AG08396 (cell line): ENCODE measurements at places on chromosomes 4 and X.
A peak's percentile ranks its signal among the peaks of the same experiment; 100 is the strongest.

DNA sequence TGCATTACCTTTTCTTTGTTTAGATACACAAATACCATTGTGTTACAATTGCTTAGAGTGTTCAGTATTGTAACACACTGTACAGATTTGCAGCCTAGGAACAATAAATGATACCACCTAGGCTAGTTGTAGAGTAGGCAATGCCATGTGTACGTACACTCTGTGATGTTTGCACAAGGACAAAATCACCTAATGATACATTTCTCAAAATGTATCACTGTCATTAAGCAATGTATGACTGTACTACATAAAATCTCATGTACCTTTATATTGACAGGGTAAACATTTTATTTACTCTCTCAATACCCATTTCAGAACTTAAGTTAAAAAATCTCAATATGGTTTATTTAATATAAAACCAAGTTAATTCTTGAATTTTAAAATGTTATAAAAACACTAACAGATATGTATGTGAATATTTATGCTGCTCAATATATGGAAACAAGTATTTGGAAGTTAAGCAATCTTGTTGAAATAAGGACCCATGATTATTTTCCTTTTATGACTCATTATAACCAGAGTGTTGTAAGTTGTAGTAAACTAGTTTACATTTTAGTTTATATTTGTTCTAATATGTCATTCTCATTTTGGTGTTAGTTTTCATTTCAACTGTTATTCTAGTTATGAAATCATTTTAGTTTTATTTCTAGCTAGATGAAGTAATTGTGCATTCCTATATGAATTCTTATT, 409.2 kb downstream of the TLL1 start:
- DNase-seq, result no peak

DNA sequence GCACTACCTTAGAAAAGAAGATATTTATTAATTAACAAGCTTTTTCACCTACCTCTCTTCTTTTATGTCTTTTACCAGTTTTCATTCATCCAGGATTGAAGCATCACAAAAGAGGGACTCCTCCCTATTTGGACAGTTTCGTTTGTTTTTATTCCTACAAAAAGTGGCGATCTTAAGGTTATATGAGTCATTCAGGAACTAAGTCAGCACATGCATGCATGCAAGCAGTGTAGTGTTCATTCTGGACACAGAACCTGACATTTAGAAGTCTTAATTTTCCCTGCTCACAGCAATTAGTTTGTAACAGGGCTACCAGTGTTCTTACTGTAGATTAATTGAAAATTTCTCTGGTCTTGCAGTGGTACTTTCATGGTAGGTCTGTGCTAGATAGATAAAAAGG, 47.9 kb upstream of the QRFPR start:
- DNase-seq, result no peak

- no peak for DNase-seq
Measured at GRCh38 chr4:87014284-87014782, 79.5 kb downstream of the AFF1 start.

DNA sequence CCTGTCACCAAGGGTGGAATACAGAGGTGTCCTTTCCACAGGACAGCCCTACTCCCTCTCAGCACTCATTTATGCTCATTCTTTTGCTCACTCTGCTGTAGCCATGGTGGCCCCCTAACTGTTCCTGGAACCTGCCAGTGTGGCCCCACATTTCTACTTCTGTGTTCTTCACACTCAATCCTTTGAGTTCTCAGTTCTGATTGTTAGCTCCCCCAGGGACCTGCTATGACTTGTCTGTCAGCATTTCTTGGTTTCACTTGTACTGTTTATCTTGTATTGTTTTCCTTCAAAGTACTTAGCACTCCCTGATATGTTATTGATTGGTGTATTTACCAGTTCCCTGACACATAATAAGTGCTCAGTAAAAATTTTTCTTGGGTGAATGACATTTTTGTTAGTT, 14.9 kb downstream of the VBP1 start:
- no peak for DNase-seq

DNA sequence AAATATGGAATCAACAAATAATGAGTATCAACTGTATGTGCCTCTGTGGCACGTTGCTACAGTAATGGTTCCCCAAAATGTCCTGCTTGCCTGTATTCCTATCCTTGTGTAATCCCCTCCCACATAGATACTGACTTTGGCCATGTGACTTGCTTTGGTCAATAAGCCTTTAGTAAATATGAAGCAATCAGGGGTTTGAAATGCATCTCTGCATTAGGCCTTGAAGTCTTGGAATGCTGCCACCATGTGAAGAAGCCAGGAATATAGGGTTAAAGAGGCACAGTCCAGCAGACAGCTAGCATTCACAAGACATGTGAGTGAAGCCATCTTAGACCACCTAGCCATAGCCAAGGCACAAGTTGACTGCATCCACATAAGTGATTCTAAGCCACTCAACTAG, 190.9 kb downstream of the GABRB1 start:
- DNase-seq, result no peak

GRCh38 chrX:120768254-120768653, 107.4 kb downstream of the CT47B1 start:
- no peak for DNase-seq

- no peak for DNase-seq
Measured at GRCh38 chr4:74931376-74931775, 1.5 kb upstream of the PARM1 start.

- DNase-seq, result no peak
Measured at GRCh38 chr4:88937081-88937480, 119.9 kb downstream of the FAM13A start.

GRCh38 chr4:140776556-140776955, 20.4 kb upstream of the TBC1D9 start:
- no peak for DNase-seq

DNA sequence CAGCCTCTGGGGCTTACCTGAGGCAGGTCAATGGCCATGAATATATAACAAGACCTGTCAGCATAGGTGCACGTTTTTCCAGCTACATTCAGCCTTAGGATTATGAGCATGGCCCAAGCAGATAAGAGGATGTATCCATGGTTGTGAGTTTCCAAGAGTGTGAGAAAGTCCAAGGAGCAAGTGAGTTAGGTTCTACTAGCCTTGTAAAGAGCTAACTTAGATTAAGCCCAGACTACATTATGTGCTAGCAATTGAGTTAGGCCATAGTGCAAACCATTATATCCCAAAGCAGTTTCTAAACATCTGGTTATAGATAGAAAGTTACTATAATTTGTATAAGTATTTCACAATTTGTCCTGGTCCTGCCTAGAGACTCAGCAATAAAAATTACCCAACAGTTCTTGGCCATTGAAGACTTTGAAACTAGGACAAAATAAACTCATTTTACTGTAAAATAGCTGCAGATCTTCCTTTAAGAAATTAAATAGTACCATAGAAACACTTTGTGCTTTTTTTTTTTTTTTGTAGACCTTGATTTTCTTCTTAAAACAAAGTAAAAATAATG, 312.0 kb downstream of the CAMK2D start:
- no peak for DNase-seq

GRCh38 chrX:122219226-122219625, 964.9 kb upstream of the GRIA3 start:
- DNase-seq, result no peak

DNA sequence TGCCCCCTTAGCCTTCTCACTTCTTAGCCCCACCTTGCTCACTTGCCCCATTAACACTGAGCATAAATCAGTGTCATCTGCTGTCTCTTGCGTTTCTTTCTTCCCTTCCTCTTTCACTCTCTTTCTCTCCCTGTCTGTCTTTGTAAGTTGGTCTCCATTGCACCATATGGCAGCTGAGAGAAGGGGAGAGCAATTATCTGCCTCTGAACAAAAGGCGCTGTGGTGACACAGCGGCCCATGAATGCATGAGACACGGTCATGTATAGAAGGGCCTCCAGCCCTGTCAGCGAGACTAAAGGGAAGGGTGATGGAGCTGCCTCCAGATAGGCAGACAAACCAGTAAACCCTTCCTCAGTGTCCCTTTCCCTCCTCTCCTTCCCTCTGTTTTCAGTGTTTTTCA, 88.8 kb upstream of the PCDH18 start:
- no peak for DNase-seq

DNA sequence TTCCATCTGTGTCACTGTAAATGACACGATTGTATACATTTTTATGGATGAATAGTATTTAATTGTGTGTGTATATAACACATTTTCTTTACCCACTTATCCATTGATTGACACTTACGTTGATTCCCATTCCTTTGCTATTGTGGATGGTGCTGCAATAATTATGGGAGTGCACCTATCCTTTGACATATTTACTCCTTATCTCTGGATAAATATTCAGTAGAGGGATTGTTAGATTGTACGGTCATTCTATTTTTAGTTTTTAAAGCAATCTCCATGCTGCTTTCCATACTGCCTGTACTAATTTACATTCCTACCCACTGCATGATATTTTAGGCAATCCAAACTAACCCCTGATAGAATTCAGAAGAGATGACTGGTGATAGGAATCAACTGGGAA, 980.1 kb downstream of the FSTL5 start:
- no peak for DNase-seq

DNA sequence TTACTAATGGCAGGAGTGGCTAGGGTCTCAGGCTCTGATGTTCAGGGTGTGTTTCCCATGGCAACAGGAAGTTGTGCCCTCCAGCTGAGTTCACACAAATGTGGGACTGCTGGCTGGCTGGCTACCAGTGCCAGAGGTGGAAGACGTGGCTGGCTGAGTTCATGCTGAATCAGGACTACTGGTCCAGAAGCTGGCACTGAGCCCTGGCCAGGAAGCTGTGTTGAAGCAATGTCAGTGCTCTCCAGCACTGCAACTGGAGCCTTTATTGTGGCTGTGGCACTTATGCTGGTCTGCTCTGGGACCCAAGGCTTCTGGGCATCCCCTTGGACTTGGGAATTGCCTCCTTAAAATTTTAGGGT, 42.0 kb upstream of the ZXDA start:
- no peak for DNase-seq

GRCh38 chr4:94798808-94799207, 41.1 kb downstream of the BMPR1B start:
- no peak for DNase-seq

DNA sequence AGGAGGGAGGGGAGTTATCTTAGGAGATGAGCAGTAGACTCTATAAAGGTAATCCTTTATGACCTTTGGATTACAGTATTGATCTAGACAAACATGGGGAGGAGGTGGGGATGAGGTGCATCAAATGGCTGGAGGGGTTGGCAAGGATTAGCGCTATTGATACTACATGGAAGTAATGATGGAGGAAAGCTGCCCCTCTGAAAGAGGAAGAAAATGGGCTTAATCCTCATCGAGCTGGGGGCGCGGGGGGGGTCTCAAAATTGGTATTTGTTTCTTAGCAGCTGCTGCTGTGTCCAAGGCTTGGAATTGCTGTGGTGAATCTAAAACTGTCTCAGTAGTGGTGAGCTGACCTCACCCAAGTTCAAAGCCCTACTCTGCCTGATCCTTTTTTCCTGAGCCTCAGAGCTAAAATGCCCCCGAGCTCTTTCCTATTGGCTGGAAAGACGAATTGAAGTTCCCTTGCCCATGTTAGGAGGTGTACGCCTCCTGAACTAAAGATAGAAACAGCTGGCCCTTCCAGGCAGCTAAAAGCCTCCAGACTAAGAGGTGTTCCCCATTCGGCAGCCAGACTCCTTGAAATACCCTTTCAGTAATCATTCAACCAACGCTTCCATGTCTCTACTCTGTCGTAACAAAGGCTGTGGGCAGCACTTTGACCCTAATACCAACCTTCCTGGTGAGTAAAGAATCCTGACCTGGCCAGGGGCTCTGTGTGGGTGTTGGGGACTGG, at the start of gene ITGB1BP2:
TSS of gene ITGB1BP2 (plus strand) at position 556 of the 730 bp plus-strand sequence. CDS start at position 613, 57 bp downstream.
- DNase-seq, result peak; percentile 46

DNA sequence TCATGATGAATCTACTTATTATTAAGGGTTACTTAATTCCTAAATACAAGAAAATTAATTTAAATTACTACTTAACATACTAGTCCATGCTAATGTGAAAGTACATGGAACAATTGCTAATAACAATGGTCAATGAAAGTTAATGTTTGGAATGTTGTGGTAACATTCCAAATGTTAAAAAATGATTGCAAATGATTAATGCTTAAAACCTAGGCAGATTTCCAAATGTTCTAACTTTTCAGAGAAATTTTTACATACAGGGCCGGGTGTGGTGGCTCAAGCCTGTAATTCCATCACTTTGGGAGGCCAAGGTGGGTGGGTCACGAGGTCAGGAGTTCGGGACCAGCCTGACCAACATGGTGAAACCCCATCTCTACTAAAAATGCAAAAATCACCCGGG, 1851.3 kb upstream of the PCDH7 start:
- DNase-seq, result no peak

DNA sequence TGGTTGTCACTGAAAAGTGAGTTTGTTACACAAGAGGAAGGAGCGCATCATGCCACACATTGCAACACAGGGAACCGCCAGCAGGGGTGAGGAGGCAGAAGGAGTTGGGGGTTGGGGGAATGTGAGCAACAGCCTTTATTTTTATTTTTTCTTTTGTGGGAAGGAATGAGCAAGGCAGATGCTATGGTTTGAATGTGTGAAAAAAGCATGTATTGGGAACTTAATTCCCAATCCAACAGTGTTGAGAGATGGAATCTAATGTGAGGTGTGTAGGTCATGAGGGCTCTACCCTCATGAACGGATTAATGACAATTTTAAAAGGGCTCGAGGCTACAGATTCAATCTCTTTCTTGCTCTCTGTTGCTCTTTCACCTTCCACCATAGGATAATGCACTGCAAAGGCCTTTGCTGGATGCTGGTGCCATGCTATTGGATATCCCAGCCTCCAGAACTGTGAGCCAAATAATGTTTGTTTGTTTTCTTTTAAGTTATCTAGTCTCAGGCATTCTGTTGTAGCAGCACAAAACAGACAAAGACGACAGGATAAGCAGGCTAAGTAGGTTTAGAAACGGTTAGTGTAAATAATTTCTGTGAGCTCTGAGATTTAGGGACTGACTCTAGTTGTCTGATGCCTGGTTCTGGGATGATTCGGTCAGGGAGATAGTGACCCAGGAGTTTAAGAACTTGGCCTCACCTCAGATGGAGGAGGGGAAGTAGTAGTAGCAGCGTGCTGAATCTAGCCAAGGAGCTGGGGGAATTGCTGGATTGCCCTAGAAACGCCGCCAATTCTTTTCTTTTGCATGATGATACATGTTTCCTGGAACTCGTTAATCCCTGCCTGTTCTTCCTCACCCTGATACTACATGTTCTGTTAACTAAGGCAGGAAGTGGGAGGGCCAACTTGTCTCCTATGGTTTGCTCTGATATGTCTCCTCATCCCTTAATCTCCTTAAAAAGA, 156.6 kb upstream of the CTSO start:
- DNase-seq, result peak; percentile 6

DNA sequence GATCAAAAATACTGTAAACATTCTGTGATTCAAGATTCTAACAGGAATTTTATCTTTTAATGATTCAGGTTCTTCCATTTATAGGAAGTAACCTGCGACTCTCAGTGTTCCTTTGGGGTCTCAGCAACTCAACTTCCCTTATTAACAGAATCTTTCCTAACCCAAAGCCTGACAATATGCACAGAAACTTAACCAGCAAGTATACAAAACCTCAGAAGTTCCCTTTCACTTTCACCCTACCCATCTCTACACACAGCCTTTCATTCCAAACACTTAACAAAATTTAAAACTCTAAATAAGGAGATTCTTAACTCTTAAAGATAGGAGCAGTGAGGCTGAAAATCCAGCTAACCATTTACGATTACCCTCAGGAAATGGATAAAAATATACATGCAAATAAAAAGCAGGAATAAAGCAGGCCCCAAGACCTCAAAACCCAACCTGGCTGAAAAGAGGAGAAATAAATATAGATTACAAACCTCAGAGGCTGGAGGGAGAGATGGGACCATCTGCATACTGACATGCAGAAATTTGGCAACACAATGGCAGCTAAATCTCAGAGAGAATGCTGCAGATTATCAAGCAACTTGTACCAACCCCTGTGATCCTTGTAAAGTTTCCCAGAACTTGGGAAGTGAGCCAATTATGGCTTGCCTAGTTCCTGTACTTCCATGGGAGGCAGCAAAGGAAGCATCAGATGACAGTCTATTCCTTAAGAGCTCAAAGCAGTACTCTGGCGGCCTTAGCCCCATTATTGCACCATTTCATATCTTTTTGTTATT, 101.0 kb downstream of the ATP11C start:
- peak; percentile 8 for DNase-seq
